Pancreas (tissue), 10 donors: ENCODE measurements at places on chromosomes 7 and 10. TPM values are rescaled to one million over a fixed set of nuclear protein-coding genes. Genes with fewer than 3 reads are reported as not detected.
A peak's percentile ranks its signal among the peaks of the same experiment; 100 is the strongest.

Gene AGAP9
- total RNA-seq = 3.8 TPM

Gene TMEM176B
- total RNA-seq = 34.3 TPM

Gene TCAF1
- total RNA-seq = 13.9 TPM

Gene MBL2
- not detected for total RNA-seq

Gene TMEM229A
- not detected for total RNA-seq

Gene ST8SIA6
- total RNA-seq = not detected

- H3K27ac ChIP-seq = no peak overlapping the region
- no peaks in the 10 kb centered on the region for H3K27me3 ChIP-seq
- H3K4me1 ChIP-seq = no peaks in the 10 kb centered on the region
- DNase-seq = no peak
Measured at GRCh38 chr10:124035306-124035927, 58.0 kb downstream of the CHST15 start.

DNA sequence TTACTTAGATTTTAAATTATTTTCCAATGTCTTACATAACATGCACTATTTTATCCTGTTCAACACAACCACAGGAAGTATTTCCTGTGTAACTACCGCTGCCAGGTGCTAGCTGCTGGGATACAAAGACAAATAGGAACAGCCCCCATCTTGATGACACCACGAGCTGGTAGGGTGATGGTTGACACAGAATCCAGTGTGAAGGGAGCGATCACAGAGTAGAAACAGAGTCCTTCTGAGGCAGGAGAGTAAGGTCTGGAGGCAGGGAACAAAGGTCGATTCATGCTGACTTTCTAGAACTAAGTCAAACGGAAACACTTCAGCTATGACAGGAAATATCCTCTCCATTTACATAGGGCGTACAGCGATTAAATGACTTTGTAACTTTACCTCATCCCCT lies 232.3 kb downstream of the ADAM12 start:
- no peak for DNase-seq
- no peaks in the 10 kb centered on the region for H3K36me3 ChIP-seq
- no peak overlapping the region for H3K4me3 ChIP-seq
- H3K27me3 ChIP-seq = no peaks in the 10 kb centered on the region
- H3K27ac ChIP-seq = no peak overlapping the region

DNA sequence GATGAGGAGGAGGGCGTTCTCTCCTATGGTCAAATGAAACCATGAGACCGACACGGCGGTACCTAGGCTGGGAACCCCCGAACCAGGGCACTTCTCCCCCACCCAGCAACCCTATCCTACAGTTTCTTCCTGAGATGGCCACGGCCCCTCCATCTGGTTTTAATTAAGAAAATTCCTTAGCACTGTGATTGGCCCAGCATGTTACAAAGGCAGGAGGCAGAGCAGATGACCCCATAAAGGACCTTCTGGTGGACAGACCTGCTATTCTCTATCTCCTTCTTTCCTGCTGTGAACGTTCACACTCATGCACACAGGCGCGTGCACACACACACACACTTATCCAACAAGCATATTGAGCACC lies 129.4 kb downstream of the RGS10 start:
- H3K4me1 ChIP-seq = no peaks in the 10 kb centered on the region
- DNase-seq = no peak
- H3K27ac ChIP-seq = no peak overlapping the region
- no peaks in the 10 kb centered on the region for H3K27me3 ChIP-seq
- no peak overlapping the region for H3K4me3 ChIP-seq

DNA sequence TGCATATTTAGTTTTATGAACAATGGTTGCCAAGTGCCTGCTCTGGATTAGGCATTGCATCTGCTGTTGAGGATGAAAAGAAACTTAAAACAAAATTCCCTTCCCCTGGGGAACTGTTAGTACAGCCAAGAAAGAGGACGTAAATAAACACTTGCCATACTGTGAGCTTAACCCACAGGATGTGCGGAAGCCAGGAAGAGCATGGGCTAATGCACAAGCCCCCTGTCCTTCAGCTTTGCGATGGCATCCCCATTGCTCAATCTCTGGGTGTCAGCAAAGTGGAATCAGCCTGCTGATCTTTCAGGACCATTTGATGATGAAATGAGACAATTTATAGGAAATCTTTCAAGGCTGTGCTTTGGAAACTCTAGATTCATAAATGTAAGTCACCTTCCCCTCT lies 399.9 kb upstream of the IGFBP3 start:
- H3K27ac ChIP-seq = no peak overlapping the region
- DNase-seq = no peak
- H3K4me3 ChIP-seq = no peak overlapping the region
- H3K27me3 ChIP-seq = no peaks in the 10 kb centered on the region

- H3K36me3 ChIP-seq = no peaks in the 10 kb centered on the region
- DNase-seq = no peak
- no peaks in the 10 kb centered on the region for H3K27me3 ChIP-seq
- no peaks in the 10 kb centered on the region for H3K4me1 ChIP-seq
- H3K27ac ChIP-seq = no peak overlapping the region
- H3K4me3 ChIP-seq = no peak overlapping the region
Measured at GRCh38 chr10:34163075-34163905, 651.8 kb downstream of the PARD3 start.

GRCh38 chr10:33673839-33674415 lies 339.5 kb upstream of the NRP1 start:
- DNase-seq = no peak
- no peak overlapping the region for H3K4me3 ChIP-seq
- no peak overlapping the region for H3K27ac ChIP-seq
- H3K27me3 ChIP-seq = no peaks in the 10 kb centered on the region
- no peaks in the 10 kb centered on the region for H3K36me3 ChIP-seq
- no peaks in the 10 kb centered on the region for H3K4me1 ChIP-seq

DNA sequence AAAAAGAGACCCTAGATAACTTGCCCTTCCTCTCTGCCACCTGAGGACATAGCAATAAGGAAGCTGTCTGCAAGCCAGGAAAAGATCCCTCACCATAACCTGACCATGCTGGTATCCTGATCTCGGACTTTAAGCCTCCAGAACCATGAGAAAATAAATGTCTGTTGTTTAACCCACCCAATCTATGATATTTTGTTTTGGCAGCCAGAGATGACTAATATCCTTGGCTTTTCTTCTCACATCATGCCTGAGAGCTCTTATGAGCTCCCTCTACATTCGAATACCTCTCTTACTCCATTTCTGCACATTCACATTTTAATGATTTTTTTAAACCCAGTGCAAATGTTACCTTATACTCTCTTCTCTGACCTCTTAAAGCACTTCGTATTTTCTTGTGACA lies 214.0 kb upstream of the CHRM2 start:
- H3K27me3 ChIP-seq = no peaks in the 10 kb centered on the region
- no peak overlapping the region for H3K27ac ChIP-seq
- H3K36me3 ChIP-seq = no peaks in the 10 kb centered on the region
- no peak overlapping the region for H3K4me3 ChIP-seq

- no peaks in the 10 kb centered on the region for H3K27me3 ChIP-seq
- DNase-seq = peak; percentile 52
- H3K36me3 ChIP-seq = no peaks in the 10 kb centered on the region
- peak overlapping the region; percentile 7 for H3K27ac ChIP-seq
Measured at GRCh38 chr7:116525298-116525912, 569 bp downstream of the CAV1 start.

- no peaks in the 10 kb centered on the region for H3K27me3 ChIP-seq
- H3K4me1 ChIP-seq = no peaks in the 10 kb centered on the region
- H3K4me3 ChIP-seq = no peak overlapping the region
Measured at GRCh38 chr7:84207025-84207424, 12.4 kb upstream of the SEMA3A start.

GRCh38 chr7:1845536-1846311 lies 175.6 kb downstream of the ELFN1 start:
- H3K4me1 ChIP-seq = no peaks in the 10 kb centered on the region
- H3K36me3 ChIP-seq = no peaks in the 10 kb centered on the region
- no peak for DNase-seq
- H3K4me3 ChIP-seq = no peak overlapping the region
- H3K27me3 ChIP-seq = no peaks in the 10 kb centered on the region
- H3K27ac ChIP-seq = no peak overlapping the region
